GM13976 (cell line): ENCODE measurements at places on chromosomes 1 and 21.

GRCh38 chr1:207854001-207854400, 56.9 kb downstream of the CD34 start:
- DNase-seq: no peak

GRCh38 chr1:17184161-17184665, 20.7 kb upstream of the PADI1 start:
- no peak for DNase-seq

GRCh38 chr1:232707142-232707541, 77.2 kb upstream of the SIPA1L2 start:
- no peak for DNase-seq

DNA sequence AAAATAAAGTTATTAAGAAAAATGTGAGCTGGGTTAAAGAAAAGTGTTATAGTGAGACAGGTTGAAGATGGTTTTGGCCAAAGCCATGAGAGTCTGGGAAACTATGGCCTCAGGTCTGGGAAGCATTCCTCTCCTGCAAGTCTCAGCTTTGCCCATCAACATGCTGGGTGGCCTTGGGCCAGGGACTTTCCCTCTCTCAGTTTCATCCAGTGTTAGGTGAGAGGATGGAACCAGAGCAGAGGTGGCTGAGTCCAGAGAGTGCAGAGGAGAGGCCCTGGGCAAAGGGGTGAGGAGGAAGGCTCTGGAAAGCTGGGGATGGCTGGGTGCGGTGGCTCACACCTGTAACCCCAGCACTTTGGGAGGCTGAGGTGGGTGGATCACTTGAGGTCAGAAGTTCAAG, 10.5 kb downstream of the PADI2 start:
- no peak for DNase-seq

- DNase-seq: no peak
These were observed 27.9 kb upstream of the TRABD2B start for GRCh38 chr1:48025076-48025475.

GRCh38 chr1:188343914-188344313, 1515.2 kb downstream of the PLA2G4A start:
- no peak for DNase-seq
